ENCODE measurements at places on chromosomes 5 and 9. TPM values are rescaled to one million over a fixed set of nuclear protein-coding genes. Genes with fewer than 3 reads are reported as not detected.

The FOXD4L4 gene
- 0.13 TPM for total RNA-seq

The NUDT2 gene
- 23.9 TPM for total RNA-seq

The SPDL1 gene
- 47.2 TPM for total RNA-seq

The FABP6 gene
- 0.68 TPM for total RNA-seq

The GPR151 gene
- not detected for total RNA-seq

The NFIL3 gene
- 9.4 TPM for total RNA-seq
